ENCODE measurements at places on chromosomes 4 and X.

GRCh38 chr4:155799116-155799793 is 40.4 kb downstream of the GUCY1B1 start:
- peak; percentile 41 for DNase-seq

DNA sequence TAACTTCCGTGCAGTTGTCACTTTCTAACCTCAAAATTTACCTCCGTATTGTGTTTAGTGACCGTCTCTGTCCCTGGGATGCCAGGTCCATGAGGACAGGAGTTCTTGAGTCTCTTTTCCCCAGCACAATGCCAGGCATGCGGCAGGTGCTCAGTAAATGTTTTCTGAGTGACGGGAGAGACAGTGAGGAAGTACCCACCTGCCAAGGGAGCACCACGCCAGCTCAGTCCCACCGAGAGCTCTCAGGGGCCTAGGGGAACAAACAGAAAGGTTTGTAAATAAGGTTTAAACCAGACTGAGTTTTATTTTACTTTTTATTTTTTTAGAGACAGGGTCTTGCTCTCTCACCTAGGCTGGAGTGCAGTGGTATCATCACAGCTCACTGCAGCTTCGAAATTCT is 81.5 kb upstream of the NKX1-1 start:
- no peak for DNase-seq

- DNase-seq, result peak; percentile 69
These were observed 531 bp downstream of the RUFY3 start for GRCh38 chr4:70722199-70722791.

- no peak for DNase-seq
These were observed 1005.9 kb downstream of the PDHA2 start for GRCh38 chr4:96845819-96846218.

- DNase-seq, result no peak
These were observed 33.5 kb upstream of the CYBB start for GRCh38 chrX:37746218-37746941.

DNA sequence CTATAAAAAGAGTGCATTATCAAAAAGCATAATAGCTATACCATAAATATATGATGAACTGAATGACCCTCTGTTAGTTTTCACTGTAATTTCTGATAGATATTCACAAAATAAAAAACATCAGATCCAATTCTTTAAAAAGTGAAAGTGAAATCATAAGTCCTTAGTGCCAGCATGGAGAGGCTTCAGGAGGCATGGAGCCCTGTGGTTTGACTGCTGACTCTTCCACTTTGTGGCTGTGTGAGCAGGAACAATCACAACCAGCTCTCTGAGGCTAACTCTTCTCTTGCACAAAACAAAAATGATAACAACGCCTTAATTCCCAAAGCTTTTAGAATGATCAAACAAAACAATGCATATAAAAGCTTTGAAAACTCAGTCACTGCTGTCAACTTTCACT is 1143.9 kb downstream of the PDHA2 start:
- DNase-seq, result no peak

GRCh38 chr4:3287271-3287971 is 5.4 kb upstream of the RGS12 start:
- DNase-seq, result no peak

GRCh38 chr4:69881173-69881773 is 21.3 kb upstream of the SULT1E1 start:
- peak; percentile 54 for DNase-seq

- DNase-seq, result no peak
These were observed 2.1 kb downstream of the NSG1 start for GRCh38 chr4:4388836-4389575.

GRCh38 chr4:147933316-147933715 is 201.4 kb downstream of the ARHGAP10 start:
- no peak for DNase-seq

GRCh38 chr4:103123114-103123513 is 23.5 kb upstream of the BDH2 start:
- no peak for DNase-seq

- no peak for DNase-seq
These were observed 593.8 kb upstream of the DIPK2B start for GRCh38 chrX:45794323-45794994.

- no peak for DNase-seq
These were observed 8.0 kb upstream of the HNRNPD start for GRCh38 chr4:82381661-82382296.

GRCh38 chrX:20567108-20567507 is 300.4 kb upstream of the RPS6KA3 start:
- no peak for DNase-seq

GRCh38 chrX:53481816-53482465 is 47.8 kb upstream of the HSD17B10 start:
- DNase-seq, result peak; percentile 46

GRCh38 chrX:129998021-129998420 is 15.6 kb downstream of the BCORL1 start:
- DNase-seq, result no peak

GRCh38 chrX:1147611-1148515 is 64.6 kb downstream of the CRLF2 start:
- DNase-seq, result no peak

DNA sequence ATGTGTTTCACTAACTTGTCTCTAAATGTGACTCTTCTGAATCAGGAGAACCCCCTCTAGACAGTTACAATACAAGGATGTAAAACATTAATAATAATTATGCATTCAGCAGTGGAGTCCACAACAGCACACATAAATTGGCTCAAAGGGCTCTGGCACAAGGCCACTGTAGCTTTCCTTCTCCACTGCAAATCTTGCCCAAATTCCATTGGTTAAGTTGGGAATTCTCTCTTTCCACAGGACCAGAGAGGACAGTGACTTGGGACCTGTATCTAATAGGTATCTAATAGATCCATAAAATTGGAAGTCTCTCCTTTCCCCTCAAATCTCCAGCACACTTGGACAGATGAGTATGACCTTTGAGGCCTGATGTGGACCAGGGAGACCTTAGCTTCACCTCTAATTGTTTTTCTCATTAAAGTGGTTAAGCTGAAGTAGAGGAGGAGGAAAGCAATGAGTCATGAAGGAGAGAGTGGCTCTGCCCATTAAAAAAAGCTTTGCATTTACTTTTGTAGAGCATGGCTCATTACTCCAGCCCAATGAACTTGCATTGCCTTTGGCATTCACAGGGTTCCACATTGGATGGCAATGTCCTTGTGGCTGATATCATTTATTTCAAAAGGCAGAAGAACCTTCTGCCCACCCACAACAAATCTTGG is 72.3 kb upstream of the SH3RF1 start:
- DNase-seq, result no peak

DNA sequence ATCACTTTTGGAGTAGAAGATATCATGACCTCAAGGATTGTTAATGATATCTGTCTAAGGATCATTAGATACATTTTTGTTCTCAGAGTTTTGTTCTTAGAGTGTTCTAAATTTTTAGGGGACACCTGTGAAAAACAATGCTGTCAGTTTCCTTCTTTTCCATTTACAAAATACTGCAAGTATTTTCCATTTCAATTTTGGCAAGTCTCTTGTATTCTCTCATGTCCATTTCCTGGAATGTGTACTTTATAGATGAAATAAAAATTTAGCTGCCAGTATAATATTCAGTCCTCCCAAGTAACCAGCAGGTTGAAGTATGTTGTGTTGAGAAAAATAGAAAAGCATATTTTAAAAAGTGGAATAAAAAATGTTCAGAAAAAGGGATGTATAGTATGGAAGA is 117.9 kb upstream of the HPGD start:
- no peak for DNase-seq

- no peak for DNase-seq
These were observed 63.5 kb upstream of the MAOA start for GRCh38 chrX:43592597-43592996.

DNA sequence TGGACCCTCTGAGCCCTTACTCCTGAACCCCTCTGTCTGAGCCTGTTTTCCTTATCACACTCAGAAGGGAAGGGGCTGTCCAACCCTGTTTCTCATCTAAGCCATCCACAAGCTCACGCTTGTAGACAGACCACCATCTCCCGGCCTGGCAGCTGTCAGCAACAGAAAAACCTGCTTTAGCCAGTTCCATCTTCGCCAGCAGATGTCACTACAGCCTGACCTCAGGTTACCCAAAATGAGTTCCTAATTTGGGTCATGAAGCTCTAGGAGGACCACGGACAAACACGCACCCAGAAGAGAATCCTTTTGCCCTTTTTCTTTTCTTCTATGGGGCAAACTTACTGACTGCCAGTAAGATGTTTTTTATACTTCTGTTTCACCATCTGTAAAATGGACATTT is 445.4 kb downstream of the BCOR start:
- peak; percentile 26 for DNase-seq

DNA sequence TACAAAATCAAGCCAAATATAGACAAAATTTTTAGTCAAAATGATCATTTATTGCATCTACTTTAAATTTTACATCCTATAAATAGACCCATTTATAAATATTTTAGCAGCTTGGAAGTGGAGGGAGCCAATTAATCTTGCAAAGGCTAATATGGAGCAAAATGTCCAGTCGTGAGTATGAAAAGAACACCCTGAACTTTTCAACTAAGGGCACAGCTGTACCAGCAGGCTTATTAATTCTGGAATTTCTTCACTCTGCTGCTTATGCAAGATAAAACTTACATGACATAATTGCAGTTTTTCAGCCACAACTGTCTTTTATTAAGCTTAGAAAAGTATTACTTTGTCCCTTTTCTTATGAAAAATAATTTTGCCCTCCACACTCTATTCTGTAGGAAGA is 22.9 kb upstream of the USP53 start:
- DNase-seq, result no peak

DNA sequence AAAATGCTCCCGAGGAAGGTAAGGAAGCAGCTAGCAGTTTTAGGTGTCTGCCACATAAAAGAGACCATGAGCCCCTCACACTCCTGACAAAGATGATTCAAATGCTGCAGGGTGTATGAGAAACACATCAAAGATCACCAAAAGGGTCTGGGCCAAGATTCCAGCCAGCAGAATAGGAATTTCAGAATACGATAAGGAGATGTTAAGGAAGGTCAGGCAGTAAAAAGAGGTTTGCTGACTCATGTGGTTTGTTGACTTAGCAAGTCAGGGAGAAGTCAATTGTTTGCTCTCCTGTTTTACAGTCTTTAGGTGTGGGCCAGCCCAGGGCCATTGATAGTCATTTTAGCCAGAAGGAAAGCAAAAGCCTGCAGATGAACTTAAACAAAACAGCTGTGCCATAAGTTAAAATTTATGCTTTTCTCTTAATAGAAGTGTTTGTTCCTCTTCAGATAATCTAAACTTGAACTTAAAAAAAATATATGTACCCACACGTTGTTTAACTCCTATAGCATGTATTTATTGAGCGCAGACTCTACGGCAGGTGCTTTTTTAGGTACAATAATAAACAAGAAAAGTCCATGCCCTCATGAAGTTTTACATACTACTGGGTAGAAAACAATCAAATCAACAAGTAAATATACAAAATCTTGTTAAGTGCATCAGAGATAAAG is 115.6 kb downstream of the CAMK2D start:
- peak; percentile 46 for DNase-seq

DNA sequence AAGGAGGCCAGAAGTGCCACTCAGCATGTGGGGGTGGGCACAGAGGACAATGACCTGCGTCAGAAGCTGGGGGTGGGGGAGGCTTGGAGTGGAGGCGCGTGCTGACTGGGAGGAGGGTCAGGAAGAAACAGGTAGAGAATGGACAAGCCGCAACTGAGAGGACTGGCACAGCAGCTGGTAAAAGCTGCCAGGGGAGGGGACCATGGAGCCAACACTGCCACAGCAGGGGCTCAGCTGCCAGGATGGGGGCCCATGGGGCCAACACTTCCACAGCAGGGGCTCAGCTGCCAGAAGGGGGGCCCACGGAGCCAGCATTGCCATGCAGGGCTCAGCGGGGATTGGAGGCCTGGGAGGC is 19.1 kb downstream of the RNF212 start:
- DNase-seq, result no peak

- no peak for DNase-seq
These were observed 1160.3 kb downstream of the FSTL5 start for GRCh38 chr4:161003418-161004057.

GRCh38 chr4:73964862-73965611 is 16.8 kb downstream of the PF4 start:
- DNase-seq, result no peak

DNA sequence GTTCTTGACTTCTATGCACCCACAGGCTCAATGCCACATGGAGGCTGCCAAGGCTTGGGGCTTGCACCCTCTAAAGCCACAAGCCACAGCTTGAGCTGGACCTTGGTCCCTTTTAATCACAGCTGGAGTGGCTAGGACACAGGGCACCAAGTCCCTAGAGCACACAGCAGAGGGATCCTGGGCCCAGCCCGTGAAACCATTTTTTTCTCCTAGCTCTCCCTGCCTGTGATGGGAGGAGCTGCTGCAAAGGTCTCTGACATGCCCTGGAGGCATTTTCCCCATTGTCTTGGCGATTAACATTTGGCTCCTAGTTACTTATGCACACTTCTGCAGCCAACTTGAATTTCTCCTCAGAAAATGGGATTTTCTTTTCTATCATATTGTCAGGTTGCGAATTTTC is 410.9 kb downstream of the GRID2 start:
- DNase-seq, result no peak

DNA sequence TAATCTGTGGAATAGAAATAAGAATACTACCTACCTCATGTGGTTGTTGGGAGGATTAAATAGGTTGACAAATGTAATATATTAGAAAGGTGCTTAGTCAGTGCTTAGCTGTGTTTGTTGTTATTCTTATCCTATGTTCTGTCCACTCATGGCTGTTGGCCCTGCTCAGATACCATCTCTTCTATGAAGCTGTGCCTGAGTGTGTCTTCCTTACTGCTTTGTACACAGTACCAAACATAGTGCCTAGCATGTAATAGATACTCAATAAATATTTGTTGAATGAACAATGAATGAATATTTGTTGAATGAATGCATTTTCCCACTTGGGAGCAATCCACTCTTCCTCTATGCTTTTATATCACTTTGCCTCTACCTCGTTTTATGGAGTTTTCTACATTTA is 57.2 kb downstream of the NHS start:
- DNase-seq, result no peak

GRCh38 chr4:122873821-122874593 is 47.4 kb downstream of the FGF2 start:
- DNase-seq, result peak; percentile 90

DNA sequence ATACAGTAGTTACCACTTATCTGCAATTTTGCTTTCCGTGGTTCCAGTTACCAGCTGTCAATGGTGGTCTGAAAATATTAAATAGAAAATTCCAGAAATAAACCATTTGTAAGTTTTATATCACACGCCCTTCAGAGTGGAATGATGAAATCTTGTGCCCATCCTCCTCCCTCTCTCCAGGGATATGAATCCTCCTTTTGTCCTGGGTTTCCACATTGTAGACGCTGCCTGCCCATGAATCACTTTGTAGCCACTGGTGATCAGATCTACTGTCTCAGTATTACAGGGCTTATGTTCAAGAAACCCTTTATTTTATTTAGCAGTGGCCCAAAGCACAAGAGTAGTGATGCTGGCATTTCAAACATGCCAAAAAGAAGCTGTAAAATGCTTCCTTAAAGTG is 198.6 kb downstream of the KCNIP4 start:
- DNase-seq, result no peak

- DNase-seq, result no peak
These were observed 340.7 kb downstream of the DHX15 start for GRCh38 chr4:24243641-24244040.

DNA sequence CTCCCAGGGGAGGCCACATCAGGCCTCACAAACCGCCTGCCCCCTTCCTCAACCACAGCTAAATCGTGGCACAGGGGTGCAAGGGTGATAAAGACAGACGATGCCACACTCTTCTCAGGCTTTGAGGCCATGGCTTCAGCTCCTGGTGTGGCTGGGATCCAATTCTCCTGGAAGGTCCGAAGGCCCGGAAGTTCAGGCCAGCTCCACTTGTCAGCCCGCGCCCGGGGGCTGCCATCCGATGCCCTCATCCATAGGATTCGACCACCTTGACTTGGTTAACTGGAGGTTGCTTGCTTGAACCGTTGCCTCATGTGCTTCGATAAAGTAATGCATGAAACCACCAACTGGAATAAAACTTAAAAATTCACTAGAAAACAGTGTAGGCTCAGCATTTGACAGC is 8.2 kb downstream of the TEX13C start:
- no peak for DNase-seq
